Activated T-cell treated with anti-CD3 and anti-CD28 coated beads, Interleukin-2, amount 50 U/mL, for 1 hour (primary cell): ENCODE measurements at places on chromosomes 7 and 10.

- no peak for DNase-seq
Observed at GRCh38 chr7:130268463-130269317, 2.0 kb downstream of the CPA2 start.

- DNase-seq: no peak
Observed at GRCh38 chr7:129401228-129401966, 32.8 kb upstream of the STRIP2 start.

DNA sequence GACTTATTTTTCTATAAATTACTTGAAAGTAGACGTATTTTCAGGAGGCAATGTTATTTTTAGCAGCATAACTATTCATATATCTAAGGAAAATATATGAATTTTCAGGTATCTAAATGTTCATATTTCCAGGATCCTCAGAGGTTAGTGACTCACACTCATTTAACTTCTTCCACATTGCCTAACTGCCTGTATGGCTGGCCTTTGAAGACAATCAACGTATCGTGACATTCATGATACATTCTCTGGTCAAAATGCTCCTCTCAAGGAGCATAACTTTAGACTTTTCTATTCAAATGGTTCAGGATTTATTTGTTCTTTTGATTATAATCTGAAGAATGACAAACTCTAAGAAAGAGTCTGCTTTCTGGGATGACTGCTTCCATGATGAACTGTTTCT, 89.3 kb downstream of the SEMA3C start:
- no peak for DNase-seq

DNA sequence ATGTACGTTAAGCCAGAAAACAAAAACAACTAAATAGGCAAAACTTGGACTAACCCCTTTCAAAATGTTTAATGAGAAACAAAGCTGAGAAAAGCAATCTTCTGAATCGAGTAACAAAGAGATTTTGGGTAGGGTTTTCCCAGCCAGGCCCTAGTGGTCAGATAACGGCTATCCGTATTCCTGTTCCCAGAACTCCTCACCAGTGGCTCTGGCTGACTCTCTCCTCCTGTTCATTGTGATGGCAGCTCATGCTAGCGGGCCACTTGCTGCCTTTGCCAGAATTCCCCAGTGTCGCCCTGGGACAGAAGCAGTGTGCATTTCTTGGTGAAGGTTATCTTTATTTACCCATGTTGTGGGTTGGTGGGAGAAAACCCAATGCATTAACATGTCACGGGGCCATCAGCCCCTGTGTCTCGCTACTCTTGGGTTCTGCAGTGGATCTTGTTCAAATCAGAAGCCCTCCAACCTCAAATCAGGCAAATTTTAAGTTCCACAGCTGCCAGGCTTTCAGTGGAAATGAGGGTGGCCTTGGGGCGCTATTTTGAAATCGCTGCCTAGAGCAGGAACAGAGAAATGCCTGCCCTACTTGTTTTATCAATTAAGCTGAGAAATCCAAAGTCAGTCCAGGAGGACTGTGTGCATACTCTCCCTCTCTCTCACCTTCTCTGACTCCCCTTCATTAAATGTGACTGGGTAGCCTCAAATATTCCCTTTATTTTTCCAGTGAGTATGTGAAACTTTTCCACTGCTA, 164.5 kb upstream of the NPVF start:
- no peak for DNase-seq

GRCh38 chr10:44419790-44420549, 35.1 kb upstream of the CXCL12 start:
- DNase-seq: no peak

- DNase-seq: no peak
Observed at GRCh38 chr10:104084482-104085142, 1.1 kb downstream of the COL17A1 start.

- DNase-seq: peak; percentile 44
Observed at GRCh38 chr10:6593241-6593671, 13.2 kb upstream of the PRKCQ start.

- DNase-seq: no peak
Observed at GRCh38 chr7:32026083-32026425, 44.2 kb downstream of the PDE1C start.

GRCh38 chr10:120548210-120548609, 91.2 kb downstream of the PLPP4 start:
- no peak for DNase-seq

DNA sequence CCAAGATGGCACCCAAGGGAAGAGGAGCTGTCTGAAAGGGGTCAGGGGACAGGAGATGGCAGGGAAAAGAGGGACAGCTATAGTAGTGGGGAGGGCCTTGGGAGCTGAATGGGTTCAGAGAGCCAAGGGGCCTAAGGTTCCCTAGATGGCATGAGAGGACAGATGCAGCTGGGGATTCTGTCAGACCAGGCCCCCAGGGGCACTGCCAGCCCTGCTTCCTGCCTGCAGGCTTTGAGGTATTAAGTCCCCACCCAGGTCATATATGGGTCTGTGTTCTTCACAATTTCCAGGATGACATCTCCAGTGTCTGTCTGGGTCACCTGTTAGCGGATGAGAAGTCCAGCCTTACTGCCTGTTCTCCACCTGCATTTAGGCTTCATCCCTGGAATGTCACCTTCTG, 56.7 kb downstream of the NEURL1 start:
- no peak for DNase-seq

DNA sequence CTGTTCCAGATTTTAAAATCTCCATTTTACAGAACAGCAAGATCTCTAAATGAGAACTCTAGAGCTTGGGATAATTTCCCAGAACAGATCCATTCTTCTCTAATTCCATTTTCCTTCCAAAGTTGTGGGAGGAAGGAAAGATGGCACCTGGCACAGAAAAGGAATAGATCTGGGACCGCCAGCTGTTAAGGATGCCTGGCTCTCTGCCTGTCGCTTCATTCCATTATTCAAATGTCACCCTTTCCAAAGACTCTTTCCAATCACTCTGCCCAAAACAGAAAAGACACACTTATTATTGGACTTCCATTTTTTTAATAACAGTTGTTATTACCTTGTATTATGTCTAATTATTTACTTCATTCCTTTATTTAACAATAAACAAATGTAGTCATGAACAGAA, 751 bp upstream of the OR9A2 start:
- DNase-seq: no peak

DNA sequence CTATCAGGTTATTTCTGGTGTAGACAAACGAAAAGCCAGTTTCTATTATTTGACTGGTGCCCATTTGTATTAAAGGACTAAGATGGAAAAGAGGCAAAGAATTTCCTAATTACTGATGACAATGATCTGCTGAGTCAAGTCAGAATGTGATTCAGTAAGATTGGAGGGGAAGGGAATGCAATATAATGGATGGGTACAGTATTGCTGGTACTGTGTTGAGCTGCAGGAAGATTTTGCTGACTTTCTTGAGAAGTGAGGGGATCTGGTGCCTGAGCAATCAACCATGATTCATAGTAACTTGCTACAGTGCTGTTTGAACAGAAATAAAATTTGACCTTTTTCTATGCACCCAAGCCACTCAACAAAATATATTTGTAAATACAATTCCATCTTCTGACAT, 139.1 kb upstream of the RHEB start:
- no peak for DNase-seq

DNA sequence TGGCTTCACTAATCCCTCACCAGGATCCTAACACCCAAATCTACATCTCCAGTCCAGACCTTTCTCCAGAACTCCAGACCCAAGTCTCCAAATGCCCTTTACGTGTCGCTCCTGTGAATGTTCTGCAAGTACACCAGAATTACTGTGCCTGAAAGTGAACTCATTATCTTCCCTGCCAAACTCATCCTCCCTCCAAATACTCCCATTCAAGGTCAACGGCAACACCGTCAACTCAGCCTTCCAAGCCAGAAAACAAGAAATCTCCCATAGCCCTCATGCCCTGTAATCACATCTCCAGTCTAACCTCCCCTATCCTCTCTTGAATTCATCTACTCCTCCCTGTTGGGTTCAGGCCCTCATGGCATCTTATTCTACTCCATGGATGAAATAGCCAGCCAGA, 12.3 kb downstream of the CREB3L2 start:
- no peak for DNase-seq

- no peak for DNase-seq
Observed at GRCh38 chr7:101121991-101122932, 4.6 kb upstream of the SERPINE1 start.

GRCh38 chr10:79063661-79064492, 4.9 kb upstream of the ZMIZ1 start:
- DNase-seq: no peak

DNA sequence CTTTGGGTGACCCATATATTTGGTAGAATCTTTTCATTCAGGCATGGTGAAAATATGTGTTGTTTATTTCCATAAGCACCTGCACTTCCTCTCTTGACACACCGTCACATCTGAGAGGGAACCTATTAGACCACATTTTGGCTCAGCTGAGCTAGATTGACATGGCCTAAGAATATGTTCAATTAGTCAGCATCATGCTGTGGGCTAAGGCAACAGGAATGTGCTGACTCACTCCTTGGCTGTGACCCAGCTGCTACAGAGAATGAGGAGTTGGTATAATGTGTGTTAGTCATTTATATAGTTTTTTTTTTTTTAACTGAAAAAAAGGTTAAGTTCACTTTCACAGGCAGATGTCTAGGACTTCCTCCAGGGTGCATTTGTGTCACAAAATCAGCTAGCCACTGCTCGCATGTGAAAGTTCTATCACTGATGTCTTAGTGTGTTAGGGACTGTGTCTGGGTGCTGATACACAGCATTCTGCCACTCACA, 180.6 kb downstream of the SEMA3E start:
- DNase-seq: no peak

DNA sequence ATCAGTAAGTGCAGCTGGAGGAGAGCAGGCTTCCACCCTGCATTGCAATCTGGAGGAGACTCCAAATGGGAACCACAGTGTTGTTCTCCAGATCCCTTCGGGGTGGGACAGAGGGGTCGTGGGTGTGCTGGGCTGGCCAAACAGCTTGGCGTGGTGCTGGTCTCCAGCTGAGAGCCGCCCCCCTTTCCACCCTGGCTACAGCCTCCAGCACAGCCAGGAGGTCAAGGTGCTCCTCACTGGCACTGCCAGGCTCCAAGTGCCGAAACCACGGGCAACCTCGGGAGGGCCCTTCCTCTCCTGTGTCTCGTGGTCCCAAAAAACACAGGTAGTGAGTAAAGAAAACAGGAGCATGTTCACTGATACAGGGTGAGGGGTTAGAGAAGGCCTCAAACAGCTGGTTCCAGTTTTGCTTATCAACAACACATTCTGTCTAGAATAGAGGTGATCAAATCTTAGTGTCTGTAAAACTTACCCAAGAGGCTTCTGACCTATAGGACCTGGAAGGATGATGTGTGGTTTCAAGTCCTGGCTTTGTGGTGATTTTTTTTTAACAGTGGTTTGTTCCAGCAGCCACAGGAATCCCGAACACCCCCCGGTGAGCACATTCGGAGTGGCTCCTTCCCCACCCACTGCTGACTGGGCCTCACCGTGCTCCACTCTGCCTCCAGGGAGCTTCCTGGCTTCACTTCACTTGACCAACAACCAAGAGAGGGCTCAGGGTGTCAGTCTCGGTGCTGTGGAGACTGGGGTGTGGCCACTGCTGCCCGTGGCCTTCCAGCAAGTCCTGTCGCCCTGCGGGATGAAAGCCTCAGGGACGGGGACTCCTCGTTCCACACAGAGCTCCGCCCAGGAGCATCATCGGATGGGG, 31.2 kb upstream of the EN2 start:
- no peak for DNase-seq

GRCh38 chr7:5481241-5482019, 57.8 kb upstream of the TNRC18 start:
- no peak for DNase-seq

DNA sequence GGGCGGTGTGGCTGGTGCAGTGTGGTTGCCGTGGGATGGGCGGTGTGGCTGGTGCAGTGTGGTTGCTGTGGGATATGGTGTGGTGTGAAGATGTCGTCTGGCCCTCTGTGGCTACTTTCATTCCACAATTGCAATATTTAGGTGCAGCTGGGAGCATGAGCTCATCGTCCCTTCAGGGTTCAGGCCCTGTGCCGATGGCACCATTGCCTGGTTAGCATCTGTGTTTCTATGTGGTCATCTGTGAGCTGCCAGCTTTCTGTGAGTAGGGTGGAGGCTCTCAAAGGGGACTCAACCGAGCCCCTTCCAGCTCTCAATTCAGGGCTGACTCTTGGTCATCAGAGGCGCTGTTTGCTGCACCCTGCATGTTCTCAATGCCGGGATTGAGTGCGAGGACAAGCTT, 3.6 kb downstream of the ADGRA1 start:
- no peak for DNase-seq

DNA sequence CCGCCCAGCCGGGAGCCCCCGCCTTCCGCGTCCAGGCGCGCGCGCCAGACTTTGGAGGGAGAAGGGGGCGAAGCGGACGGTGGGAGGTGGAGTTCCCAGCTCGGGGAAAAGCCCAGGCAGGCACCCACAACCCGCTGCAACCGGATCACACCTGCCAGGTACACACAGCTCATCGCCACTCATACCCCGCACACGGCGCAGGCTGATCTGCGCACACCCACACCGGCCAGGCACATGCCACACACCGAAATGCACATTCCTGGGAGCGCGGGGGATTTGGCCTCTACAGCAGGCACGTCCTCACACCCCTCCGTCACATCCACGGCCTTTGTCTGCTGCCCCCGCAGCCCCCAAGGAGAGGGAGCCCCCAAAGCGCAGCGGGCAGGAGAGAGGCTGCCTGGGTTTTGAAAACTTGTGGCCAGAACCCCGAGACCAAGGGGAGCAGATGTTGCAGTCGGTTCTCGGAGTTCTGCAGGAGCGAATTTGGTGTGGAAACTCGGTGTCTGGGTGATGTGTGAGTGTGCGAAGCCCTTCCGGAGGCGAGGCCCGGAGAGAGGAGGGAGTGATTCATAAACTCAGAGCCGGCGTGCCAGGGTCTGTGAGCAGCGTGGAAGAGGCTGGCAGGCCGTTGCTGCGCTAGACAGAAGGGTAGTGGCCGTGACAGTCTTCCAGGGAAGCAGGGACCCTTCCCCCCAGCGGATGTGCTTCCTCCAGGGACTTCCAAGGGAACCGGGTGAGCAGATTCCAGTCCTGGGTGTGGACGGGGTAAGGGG, 734 bp downstream of the CHST3 start:
- peak; percentile 31 for DNase-seq

DNA sequence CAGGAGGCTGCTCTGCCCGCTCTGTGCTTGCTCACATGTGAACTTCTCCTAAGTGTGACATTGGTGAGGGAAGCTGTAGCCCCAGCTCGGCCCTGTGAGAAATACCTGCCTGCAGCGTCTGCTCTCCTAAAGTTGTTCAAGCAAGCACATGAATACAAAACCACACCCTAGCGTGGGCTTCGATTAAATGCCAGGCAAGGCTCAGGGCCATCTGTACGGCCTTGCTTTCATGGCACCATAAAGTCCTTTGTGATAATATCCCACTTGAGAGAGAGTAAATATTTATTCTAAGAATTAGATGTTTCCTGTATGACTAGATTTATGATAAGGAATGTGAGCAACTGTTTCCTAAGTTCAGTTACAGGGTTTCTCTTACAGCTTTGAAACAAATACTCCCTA, 262.8 kb upstream of the KLF14 start:
- DNase-seq: peak; percentile 42

- DNase-seq: no peak
Observed at GRCh38 chr7:31075086-31075405, 22.9 kb downstream of the ADCYAP1R1 start.

- DNase-seq: no peak
Observed at GRCh38 chr10:79180414-79181221, 111.9 kb downstream of the ZMIZ1 start.

GRCh38 chr7:149598721-149599308, 101.2 kb upstream of the ZNF746 start:
- DNase-seq: no peak
